ENCODE measurements at places on chromosomes 7 and 10.

DNA sequence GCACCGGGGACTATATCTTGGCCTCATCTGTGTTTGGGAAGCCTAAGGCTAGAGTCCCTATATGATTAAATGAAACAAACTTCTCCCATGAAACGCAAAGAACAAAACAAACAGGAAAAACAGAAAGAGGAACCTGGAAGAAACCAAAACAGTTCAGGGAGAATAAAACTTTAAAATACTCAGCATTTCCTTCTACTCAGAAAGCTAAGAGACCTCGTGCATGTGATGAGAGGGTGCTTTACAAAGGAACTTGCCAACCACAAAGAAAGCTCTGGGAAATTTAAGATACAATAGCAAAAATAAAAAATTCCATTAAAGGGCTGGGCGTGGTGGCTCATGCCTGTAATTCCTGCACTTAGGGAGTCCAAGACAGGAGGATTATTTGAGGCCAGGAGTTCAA, 6.9 kb downstream of the PILRA start:
- no peak for DNase-seq

- no peak for DNase-seq
Measured at GRCh38 chr10:50529660-50530059, 94.1 kb downstream of the SGMS1 start.

DNA sequence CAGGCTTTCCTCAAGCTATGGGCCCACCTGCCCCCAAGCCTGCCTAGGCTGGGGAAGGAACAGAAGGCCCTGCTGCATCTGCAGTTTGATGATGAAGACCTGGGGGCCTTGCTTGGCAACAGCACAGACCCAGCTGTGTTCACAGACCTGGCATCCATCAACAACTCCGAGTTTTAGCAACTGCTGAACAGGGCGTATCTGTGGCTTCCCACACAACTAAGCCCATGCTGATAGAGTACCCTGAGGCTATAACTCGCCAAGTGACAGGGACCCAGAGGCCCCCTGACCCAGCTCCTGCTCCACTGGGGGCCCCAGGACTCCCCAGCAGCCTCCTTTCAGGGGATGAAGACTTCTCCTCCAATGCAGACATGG, 36.3 kb downstream of the CADPS2 start:
- no peak for DNase-seq

GRCh38 chr10:60955316-60955715, 11.3 kb upstream of the RHOBTB1 start:
- DNase-seq: no peak

DNA sequence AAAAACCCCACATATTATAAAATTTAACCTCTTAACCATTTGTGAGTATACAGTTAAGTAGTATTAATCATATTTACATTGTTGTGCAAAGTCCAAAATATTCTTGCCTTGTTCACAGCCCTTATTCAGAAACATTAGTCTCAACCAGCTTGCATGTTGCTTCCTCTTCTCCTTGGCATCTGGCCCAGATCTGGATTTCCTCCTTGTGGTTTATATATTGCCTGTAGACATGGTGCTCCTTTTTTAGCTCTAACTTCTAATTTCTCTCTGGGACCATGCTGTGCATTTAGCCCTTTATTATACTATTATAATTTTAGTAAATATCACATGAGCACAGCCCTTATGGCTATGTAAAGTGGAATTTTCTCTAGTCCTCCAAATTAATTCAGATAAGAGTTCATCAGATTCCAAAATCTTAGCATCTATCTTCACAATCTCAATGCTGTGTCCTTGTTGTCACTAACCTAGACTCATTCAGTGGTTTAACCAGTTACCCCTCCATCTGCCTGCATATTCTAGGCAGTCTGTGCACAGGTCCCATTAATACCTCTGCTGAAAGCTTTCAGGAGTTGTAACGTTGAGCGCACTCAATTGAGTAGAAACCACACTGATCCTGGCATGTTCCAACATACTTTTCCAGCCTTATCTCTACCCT, 7.9 kb downstream of the CPED1 start:
- DNase-seq: no peak

DNA sequence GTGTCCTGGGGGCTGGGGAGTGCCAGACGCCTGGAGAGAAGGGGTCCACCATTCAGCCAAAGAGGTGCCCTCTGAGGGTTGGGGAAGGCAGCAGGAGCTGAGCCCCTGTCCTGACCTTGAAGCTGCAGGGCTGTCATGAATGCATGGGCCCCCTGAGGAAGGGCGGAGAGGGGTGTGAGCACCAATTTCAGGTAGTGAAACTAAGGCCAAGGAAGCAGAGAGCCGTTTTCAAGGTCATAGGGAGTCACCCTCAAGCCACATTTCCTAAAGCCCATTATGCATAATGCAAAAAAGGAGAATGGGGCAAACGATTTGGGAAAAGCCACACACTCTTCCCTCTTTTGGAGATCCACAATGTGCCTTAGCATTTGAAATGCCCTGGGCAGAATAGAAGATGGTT, 37.2 kb downstream of the FIGNL1 start:
- no peak for DNase-seq

- DNase-seq: peak; percentile 16
Measured at GRCh38 chr10:128324058-128324827, 198.0 kb upstream of the MKI67 start.

GRCh38 chr10:69496352-69497230, 45.3 kb downstream of the TSPAN15 start:
- no peak for DNase-seq

DNA sequence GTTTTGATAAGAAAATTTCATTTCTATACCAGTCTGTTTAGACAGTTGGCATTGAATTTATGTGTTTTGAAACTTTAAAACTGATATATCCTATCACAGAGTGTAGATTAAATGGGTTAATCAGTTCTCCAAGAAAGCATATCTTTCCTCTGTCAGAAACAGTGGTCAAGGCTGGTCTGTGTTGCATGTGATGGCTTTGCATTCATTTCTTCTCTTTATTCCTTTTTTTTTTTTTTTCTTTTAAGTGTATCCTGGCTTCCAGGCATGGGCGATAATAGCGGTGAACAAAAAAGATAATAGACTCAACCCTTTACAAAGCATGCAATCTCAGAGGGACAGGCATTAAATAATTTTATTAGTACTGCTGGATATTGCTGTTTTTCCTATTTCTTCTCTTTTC, 136.6 kb downstream of the LRRC4 start:
- DNase-seq: no peak

DNA sequence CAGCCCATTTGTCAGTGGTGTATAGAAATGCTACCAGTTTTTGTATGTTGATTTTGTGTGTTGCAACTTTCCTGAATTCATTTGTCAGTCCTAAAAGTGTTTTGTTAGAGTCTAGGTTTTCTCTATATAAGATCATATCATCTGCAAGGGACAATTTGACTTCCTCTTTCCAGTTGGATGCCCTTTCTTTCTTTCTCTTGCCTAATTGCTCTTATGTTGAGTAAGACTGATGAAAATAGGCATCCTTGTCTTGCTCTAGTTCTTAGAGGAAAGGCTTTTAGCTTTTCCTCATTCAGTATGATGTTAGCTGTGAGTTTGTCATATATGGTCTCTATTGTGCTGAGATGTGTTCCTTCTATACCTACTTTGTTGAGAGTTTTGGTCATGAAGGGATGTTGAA, 161.7 kb upstream of the TPK1 start:
- no peak for DNase-seq

GRCh38 chr7:155810770-155811559, 1.3 kb downstream of the SHH start:
- DNase-seq: no peak

DNA sequence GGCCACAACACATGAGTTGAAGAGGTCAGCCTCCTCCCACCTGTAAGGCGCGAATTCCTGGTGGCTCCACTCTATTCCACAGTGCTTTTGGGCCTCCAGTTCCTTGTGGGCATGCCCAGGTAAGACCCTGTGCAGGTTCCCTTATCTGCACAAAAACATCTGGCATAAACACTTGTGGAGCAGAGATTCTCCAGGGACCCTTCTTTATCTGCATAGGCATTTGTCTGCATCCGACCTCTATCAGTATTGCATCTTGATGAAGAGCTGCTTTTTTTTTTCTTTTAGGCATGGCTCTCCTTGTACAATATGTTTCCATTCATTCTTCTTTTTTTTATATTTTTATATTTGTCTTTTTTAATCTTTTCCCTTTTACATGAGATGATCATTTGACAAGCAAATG, 58.4 kb downstream of the ANKMY2 start:
- DNase-seq: no peak

GRCh38 chr7:379456-380138, 89.6 kb downstream of the FOXL3 start:
- no peak for DNase-seq

GRCh38 chr7:26117142-26117807, 34.7 kb upstream of the NFE2L3 start:
- DNase-seq: no peak

- DNase-seq: no peak
Measured at GRCh38 chr7:15757041-15758000, 70.8 kb upstream of the MEOX2 start.

DNA sequence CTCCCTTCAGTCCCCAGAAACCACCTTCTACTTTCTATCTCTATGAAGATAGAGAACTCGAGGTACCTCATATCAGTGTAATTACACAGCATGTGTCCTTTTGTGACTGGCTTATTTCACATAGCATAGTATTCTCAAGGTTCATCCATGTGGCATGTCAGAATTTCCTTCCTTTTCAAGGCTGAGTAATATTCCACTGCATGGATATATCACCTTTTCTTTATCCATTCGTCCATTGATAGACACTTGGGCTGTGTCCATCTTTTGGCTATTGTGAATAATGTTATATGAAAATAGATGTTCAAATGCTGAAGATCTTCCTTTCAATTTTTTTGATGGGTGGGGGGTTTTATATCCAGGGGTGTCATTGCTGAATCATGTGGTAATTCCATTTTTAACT, 91.8 kb upstream of the CCNY start:
- DNase-seq: no peak

DNA sequence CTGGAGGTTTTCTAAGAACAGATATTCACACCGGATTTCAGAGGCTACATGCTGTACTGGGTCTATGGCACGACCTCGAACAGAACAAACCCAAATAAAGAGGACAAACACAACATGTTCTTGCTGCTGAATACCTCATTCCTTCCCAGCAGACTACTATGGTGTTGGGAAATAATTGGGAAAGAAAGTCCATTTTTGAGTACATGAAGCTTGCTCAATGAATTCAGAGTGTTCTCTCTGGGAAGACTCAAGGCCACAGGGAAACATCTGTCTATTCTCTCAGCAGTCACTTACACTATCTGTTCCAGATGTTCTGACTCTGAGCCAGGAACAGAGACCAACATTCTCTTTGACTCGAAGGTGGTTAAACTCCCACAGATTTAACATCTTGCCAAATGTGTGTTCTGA, 30.9 kb downstream of the LAMB1 start:
- DNase-seq: no peak

DNA sequence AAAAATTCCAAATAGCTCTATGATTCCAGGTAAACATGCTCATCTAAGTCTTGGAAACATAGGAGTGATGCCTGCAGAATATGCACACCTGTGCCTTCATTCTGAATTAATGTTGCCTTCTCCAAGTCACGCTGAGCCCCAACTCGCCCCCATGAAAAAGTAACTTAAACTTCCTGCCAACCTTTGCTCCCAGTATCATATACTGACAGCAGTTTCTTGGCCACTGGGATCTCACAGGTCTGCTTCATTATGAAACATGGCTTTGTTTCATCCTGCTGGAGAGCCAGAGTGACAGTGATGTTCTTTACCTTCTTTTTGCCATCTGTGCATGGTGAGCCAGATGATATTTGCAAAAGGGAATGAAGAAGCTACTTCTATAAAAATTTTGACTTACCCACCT, 34.9 kb downstream of the ABLIM1 start:
- no peak for DNase-seq

- no peak for DNase-seq
Measured at GRCh38 chr7:45626441-45627430, 52.6 kb downstream of the ADCY1 start.

DNA sequence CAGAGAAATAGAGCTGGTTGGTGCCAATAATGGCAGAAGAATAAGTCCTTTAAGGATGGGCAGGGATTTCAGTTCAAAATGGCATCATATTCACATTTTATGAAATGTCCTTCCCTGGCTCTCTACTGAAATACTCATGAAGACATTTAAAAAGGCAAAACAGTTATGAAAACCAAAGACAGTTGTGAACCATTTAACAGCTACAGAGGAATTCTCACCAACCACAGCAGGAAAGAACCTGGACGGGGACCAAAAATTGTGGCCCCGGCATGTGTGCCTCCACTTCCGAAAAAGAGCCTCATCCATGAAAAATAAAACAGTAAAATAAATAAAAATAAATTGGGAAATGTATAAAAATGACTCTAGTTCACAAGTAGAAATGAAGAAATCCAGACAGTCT, 539.5 kb downstream of the SUGCT start:
- no peak for DNase-seq

GRCh38 chr10:110005719-110006118, 2.1 kb upstream of the ADD3 start:
- DNase-seq: no peak

DNA sequence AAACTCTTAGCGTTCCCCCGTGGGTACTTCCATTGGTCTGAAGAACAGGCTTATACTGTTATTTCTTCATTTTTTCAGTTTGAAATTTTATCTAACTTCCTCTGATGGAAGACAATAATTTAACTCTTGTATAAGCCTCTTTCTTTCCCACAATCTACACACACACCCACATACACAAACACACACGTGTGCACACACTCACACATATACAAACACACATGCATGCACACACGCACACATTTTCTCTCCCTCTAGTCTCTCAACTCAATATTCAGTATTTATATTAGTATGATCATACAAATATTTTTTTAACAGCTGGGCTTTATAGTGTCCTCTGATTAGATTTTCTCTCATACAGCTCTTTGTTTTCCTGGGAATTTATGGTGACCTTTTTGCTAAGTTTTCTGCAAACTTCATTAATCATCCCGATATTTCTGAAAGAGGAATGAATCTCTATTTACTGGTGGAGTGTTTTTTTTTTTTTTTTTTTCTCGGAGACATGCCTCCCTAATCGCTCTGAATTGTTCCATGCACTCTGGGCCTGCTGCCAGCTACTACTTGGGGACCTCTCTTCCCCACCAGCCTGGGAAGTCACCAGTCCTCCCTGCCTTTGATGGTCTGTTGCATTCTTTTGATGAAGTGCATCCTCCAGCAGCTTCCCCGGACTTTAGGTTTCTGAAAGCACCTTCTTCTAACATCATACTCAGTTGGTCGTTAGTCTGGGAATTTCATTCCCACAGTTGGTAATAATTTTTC, 75.5 kb downstream of the ZNF777 start:
- DNase-seq: no peak

DNA sequence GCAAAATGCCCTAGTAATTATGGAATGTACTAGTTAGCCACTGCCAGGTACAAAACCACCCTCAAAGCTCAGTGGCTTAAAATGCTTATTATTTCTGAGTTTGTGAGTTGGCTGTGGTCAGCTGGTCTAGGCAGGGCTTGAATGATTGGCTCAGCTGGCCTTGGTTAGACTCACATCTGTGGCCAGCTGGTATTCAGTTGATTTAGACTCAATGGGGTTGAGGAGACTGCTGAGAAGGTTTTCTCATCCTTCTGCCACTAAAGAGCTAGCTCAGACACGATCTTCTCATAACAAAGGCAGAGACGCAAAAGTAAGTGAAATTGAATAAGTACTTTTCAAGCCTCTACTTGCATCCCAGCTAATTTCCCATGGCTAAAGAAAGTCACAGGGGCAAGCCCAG, 57.1 kb upstream of the CYP2C18 start:
- no peak for DNase-seq

Data from urothelium cell line (cell line).